Muscle of arm (tissue), 14 donors: ENCODE measurements at places on chromosomes 3 and 15.
A peak's percentile ranks its signal among the peaks of the same experiment; 100 is the strongest.

DNA sequence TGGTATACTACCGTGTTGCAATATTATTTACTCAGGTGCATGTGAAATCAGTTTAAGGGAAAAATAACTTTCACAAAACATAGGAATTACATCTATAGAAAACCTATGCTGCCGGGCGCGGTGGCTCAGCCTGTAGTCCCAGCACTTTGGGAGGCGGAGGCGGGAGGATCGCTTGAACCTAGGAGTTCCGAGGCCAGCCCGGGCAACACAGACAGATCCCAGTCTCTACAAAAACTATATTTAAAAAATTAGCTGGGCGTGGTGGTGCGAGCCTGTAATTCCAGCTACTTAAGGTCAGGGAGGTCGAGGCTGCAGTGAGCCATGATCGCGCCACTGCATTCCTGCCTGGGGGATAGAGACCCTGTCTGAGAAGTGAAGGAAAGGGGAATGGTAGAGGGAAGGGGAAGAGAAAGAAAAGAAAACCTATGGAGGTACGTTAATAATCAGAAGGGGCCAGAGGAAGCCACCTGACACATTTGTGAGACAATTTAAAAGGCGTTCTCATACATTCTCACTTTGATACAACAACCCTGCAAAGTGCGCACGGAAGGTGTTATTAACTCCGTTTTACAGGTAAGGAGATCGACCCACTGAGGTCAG is 456 bp upstream of the TMEM62 start:
- no peak for DNase-seq

GRCh38 chr3:77412021-77412438 is 372.1 kb downstream of the ROBO2 start:
- no peak for DNase-seq

DNA sequence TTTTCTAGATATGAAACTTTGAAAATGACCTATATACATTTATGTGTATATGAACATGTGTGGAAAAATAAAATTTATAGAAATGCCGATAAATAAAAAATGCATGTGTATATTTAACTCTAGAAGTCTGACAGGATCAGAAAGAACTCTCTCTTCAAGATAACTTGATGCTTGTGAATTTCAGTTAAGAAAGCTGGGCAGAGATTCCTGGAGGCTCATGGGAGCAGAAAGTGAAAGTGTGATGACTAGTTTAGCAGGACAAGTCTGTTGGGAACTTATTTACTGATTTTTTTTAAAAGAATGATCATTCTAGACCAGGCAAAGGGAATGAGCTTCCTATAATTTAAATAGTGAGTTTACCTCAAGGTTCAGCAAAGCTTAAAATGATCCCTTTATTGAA is 81.5 kb upstream of the KCNAB1 start:
- no peak for DNase-seq

GRCh38 chr3:61093364-61093763 is 157.9 kb downstream of the FHIT start:
- DNase-seq = no peak

DNA sequence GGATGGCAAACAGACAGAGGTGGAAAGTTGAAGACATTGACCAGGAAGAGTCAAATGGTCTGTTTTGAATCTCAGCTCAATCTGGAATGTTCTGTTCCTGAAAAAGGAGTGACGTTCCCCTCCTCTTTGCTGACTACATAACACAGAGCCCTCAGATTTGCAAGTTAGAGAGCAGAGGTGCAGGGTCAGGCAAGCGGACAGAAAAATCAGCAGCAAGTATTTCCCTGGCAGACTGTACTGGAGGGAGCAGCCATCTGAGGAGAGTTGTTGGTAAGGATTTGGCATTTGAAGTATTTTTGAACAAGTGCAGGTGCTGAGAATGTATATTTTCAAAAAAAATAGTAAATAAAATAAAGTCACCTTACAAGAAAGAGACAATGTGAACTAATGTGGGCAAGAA is 17.6 kb downstream of the ZNF80 start:
- DNase-seq = no peak

- DNase-seq = peak; percentile 63
These were observed 1.1 kb downstream of the FBN1 start for GRCh38 chr15:48644467-48644826.

DNA sequence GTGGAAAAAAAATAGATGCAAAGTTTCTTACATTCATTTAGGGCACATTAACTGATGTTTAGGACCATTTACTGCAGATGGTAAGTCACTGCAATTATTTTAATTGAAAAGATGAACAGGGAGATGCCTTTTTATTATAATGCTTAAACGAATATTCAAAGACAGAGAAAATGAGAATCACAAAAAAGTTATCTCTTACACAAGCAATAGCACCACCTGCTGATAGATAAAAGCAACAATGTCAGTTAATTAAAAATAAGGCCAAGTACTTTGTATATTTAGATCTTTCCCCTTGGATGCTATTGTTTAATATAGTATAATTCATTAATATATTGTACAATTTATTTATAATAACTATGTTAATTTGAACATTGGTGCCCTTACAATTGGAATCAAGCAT is 55.9 kb downstream of the IFT80 start:
- peak; percentile 3 for DNase-seq

GRCh38 chr3:120640231-120640630 is 41.8 kb downstream of the HGD start:
- DNase-seq = no peak

- no peak for DNase-seq
These were observed 20.4 kb downstream of the STARD5 start for GRCh38 chr15:81303244-81304225.

GRCh38 chr3:13091898-13092611 is 18.8 kb upstream of the IQSEC1 start:
- peak; percentile 82 for DNase-seq

GRCh38 chr15:25374143-25374542 is 64.7 kb downstream of the UBE3A start:
- DNase-seq = no peak

DNA sequence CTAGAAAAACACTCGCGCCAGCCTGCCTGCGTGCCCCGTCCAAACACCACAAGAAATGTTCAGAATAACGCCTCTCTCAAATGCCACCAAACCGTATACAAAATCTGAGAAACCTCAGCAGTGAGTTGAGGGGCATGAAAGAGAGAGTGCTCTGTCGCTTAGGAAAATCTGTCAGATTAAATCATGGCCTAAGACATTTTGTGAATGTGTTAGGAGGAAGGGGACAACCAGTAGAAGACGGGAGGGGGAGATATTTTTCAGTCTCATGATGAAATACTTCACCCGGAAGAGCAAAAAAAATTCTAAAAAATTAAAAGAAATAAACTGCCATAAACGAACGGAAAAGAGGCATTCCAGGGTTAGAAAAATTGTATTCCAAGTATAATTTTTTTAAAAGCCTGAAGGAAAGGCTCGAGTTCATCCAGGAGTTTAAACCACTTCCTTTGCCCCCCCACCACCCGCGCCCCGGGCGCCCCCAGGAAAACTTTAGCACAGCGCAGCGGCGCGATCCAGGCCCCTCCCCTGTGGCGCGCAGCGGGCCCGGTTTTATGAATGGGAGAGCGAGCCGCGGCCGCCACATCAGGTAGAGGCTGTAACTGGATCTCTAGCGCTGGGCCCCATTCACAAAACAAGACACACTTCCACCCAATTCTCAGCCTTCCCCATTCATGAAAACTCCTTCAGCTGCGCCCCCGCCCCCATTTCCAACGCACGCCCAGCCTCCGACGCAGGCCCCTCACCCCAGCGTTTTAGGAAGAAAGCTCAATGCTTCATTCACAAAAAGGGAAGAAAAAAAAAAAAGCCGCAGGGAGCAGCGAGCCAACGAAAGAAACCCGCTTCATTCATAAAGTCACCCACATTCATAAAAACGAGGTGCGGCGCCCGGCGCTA is 1.4 kb downstream of the ETV5 start:
- DNase-seq = peak; percentile 71

DNA sequence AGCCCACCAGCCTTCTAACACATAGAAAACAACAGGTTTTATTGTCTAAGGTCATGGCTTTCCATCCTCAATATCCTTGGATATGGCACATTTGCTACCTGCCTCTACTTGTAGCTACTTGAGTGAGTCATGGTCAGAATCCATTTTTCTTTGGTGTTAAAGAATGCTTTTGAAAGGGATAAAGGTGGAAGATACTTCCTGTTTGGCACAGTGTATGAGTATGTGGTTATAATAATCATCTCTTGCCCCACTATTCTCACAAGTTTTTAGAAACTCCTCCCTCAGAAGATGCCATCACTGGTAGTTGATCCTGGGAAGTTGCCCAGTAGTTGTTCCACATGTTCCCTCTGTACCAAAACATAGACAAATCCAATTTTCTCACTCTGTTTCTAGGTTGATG is 508.6 kb upstream of the IL12A start:
- no peak for DNase-seq

DNA sequence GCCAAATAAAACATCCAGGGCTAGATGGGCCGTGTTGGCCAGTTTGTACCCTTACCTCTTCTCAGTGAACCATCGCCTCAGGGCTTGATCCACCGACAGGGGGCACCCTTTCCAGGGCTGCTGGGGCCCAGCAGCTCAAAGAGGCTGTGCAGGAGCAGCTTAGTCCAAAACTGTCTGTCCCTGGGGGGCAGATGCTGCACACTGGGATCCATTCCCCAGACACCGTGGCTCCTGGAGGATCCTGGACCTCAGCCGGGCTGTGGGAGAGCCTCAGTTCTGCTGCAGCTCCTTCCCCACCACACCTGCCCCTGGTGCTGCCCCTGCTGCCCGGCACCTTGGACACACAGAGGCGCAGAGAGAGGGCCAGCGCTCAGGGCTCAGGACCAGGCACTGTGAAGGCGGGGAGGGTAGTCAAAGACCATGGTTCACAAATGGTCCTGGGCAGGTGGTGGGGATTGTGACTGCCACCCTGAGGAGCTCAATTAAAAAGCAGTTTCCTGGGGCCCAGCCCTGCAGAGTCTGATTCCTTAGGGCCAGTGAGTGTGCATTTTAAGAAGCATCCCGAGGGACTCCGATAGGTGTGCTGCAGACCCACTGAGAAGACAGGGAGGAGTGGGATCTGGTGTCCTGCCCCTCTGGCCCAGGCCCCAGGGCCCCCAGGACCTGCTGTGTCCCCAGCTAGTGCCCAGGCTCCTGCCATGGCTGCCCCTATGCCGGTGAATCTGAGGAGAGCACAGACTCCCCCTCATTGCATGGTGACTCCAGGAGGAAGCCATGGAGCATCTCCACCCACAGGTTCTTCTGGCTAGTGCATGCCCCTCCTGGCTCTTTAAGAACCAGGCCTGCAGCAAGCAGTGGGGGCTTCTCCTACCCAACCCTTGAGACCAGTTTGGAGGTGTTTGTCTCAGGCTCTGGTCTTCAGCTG is 86.5 kb upstream of the PRR20G start:
- DNase-seq = no peak

DNA sequence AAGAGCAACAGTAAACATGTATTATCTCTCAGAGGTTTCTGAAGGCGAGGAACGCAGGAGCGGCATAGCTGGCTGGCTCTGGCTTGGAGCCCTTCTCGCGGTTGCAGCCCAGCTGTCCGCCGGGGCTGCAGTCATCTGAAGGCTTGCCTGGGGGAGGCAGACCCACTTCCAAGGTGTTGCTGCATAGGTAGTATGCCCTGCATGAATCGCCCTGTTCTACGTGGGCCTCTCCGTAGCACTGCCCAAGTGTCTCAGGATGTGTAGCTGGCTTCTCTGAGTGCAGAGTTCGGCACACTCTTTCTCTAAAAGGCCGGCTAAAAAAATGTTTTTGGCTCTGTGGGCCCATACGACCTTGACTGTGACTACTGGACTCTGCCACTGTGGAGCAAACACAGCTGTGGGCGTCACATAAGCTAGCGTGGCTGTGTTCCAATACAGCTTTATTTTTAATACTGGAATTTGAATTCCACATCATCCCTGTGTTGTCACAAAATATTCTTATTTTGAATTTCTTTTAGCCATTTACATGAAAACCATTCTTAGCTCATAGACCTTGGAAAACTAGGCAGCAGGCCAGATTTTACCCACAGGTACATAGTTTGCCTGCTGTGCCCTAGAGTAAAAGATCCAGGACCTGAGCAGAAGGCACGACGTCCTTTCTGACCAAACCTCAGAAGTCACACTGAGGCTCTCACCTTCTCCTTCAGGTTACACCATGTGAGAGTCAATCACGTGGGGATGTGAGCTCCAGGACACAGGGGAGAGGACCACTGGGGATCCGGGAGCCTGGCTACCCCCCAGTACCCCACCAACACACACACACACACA is 55.9 kb downstream of the PGPEP1L start:
- no peak for DNase-seq

GRCh38 chr3:37773911-37774310 is 87.8 kb upstream of the CTDSPL start:
- no peak for DNase-seq

DNA sequence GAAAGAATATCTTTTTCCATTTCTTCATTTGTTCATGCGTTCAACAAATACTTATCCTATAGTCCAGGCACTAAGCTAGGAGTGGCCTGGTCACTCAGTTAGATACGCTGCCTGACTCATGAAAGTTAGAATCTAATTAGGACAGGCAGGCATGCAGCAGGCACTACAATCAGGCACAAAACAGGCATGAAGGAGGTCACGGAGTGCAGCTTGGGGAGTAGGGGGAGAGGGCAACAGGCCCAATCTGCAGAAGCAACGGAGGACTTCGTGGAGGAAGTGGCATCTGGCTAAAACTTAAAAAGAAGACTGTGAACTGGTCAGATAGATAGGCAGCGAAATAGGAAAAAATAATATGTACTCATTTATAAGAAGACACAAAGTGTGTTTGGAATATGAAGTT is 420.9 kb downstream of the MAGI1 start:
- no peak for DNase-seq

GRCh38 chr3:11377719-11378118 is 105.5 kb downstream of the ATG7 start:
- DNase-seq = no peak

DNA sequence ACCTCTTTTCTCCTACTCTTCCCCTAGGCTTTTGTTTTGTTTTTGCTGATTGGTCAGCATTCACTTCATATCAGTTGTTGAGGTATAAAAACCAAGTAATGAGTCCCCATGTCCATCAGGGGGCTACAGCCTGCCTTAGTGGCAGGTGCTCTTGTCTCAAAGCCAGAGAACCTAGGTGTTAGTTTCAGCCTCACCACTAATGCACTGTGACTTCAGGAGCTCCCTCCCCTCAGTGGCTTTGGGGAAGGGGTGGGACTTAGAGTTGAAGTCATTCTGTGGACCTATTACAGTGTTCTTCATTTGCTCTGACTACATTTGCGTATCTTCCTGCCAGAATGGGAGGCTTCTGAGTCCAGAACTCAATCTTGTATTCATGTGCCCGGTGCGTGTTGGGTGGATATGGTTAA is 41.6 kb downstream of the NR2C2 start:
- no peak for DNase-seq
